ENCODE measurements at places on chromosomes 1 and 21.
A peak's percentile ranks its signal among the peaks of the same experiment; 100 is the strongest.

GRCh38 chr1:223315665-223316064 is 48.3 kb downstream of the SUSD4 start:
- DNase-seq: no peak

- DNase-seq: no peak
These were observed 1.5 kb upstream of the C2CD4D start for GRCh38 chr1:151841141-151841540.

GRCh38 chr1:22639286-22639685 is 2.9 kb downstream of the C1QA start:
- peak; percentile 39 for DNase-seq

DNA sequence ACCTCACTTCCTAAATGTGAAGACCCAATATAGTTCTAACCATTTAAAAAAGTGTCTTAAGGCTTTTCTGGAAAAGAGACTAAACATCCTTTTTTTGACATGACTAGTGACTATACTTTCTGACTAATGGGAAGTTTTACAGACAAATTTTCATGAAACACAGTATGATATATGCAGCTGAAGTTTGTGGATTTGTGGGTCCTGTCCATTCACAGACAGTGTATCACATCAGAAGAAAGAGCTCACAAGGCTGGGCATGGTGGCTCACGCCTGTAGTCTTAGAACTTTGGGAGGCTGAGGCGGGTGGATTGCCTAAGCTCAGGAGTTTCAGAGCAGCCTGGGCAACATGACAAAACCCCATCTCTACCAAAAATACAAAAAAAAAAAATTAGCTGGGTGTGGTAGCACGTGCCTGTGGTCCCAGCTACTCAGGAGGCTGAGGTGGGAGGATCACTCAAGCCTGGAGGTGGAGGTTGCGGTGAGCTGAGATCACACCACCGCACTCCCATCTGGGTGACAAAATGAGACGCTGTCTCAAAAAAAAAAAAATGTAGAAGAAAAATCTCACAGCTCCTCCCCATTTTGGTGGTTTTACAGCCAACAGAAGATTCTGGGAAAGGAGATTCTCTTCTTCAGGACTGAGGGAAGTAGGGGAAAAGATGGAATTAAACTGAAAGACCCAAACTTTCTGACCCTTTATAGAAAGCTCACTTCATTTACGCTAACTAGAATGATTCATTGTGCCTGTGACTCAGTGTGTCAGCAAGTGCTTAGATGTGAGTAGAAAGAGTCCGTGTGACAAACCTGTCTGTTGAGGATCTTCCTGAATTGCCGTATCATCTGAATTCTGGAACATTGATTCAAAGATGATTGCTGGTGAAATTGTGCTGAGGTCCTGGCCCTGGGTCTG is 15.2 kb upstream of the YRDC start:
- DNase-seq: peak; percentile 70

DNA sequence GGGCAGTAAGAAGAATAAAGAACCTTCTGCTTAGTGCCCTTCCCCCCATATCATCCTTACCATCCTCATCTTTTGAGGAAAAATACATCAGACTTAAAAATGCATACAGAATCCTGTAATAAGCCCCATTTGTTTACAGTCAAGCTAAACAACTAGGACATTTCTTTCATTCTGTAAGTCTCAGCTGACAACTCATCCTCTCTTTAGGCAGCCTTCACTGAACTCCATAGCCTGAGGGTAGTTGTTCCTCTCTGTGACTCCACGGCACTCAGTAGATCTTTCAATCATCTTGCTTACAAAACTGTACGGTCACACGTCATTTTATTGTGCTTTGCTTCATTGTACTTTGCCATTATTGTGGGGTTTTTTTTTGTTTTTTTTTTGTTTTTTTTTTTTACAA is 82.5 kb downstream of the NRIP1 start:
- DNase-seq: no peak

DNA sequence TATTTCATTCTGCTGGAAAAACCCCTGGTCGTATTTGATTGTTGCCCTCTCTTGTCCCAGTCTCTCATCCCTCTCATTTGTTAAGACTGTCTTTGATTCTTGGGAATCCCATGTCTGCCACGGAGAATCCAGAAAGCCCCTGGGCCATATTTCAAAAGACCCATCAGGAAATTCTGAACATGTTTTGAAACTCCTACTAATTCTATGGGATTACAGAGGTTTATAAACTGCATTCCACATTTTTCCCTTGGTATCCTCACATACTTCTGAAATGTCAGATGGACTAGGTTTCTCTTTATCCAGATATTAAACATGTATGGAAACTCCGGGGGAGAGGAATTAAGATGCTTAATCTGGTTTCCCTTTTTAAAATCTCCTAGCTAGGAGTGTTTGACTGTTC is 80.0 kb downstream of the HUNK start:
- no peak for DNase-seq

DNA sequence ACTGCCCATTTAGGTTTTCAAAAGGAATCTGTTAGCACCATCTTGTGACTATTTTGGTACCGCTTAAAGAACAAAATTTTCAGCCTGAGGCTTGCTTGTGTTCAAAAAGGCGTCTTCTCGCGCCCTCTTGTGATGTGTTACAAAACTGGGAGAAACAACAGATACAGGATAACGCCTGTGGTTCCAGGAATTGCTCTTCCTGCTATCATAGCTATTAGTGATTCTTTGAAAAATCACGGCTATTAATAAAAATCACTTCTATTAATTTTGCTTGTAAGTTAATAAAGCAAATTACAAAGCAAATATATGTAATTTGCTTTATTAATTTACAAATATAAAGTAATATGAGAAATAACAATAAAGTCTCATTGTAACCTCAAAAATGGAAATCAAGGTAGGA is 82.2 kb upstream of the ABCD3 start:
- DNase-seq: peak; percentile 87

DNA sequence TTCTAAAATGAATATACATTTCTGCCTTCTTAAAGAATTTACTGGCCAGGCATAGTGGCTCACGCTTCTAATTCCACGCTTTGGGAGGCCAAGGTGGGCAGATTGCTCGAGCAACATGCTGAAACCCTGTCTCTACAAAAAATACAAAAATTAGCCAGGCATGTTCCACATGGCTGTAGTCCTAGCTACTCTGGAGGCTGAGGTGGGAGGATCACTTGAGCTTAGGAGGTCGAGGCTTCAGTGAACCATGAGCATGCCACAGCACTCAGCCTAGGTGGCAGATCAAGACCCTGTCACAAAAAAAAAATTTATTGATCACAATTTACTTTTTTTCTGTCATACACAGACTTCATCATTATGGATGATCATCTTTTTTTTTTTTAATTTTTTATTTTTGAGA is 11.5 kb downstream of the CDC14A start:
- DNase-seq: no peak

- DNase-seq: peak; percentile 56
These were observed 12.6 kb downstream of the PYCR2 start for GRCh38 chr1:225911191-225912130.

GRCh38 chr1:16184557-16185303 is 27.7 kb downstream of the ARHGEF19 start:
- DNase-seq: no peak

DNA sequence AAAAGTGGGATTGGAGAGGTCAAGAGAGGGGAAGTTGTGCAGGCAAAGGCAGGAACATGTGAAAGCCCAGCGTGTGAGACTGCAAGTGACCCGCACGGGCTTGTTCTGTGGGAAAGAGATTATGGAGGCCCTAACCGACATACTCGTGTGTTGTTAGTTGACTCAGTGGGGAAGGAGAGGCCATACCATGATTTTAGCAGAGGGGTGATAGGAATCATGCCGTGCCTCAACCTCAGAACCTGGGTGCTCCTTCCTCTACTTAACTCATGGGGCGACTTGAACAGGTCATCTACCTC is 19.3 kb downstream of the PGLYRP3 start:
- no peak for DNase-seq

- DNase-seq: peak; percentile 63
These were observed 62.5 kb downstream of the ASH1L start for GRCh38 chr1:155499953-155500639.

- no peak for DNase-seq
These were observed 11.9 kb upstream of the PLXNA2 start for GRCh38 chr1:208256091-208256490.

- no peak for DNase-seq
These were observed 102.3 kb upstream of the FGGY start for GRCh38 chr1:59194621-59195020.

GRCh38 chr1:186605762-186606350 is 74.4 kb downstream of the PTGS2 start:
- peak; percentile 81 for DNase-seq

DNA sequence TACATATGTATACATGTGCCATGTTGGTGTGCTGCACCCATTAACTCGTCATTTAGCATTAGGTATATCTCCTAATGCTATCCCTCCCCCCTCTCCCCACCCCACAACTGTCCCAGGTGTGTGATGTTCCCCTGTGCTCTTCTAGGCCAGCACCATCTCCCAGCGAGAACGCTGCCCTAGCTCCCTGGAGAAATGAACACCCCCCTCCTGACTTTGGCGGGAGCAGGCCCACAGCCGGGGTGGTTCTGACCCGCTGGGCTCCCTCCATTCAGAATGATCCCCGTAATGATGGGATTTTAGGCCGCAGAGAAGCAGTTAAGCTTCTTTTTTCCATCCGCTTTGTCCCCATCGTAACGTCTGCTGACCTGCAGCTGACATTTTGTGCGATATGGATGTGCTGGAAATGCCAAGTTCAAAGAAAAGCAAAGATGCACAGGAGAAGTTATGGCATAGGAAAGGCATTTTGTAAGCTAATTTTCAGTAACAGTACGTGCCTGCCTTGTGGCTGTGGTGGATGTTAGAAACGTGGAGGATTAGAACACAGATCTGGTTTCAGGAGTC is 39.3 kb downstream of the ELK4 start:
- DNase-seq: no peak

- DNase-seq: no peak
These were observed 152.8 kb downstream of the ZSCAN20 start for GRCh38 chr1:33624991-33625870.

DNA sequence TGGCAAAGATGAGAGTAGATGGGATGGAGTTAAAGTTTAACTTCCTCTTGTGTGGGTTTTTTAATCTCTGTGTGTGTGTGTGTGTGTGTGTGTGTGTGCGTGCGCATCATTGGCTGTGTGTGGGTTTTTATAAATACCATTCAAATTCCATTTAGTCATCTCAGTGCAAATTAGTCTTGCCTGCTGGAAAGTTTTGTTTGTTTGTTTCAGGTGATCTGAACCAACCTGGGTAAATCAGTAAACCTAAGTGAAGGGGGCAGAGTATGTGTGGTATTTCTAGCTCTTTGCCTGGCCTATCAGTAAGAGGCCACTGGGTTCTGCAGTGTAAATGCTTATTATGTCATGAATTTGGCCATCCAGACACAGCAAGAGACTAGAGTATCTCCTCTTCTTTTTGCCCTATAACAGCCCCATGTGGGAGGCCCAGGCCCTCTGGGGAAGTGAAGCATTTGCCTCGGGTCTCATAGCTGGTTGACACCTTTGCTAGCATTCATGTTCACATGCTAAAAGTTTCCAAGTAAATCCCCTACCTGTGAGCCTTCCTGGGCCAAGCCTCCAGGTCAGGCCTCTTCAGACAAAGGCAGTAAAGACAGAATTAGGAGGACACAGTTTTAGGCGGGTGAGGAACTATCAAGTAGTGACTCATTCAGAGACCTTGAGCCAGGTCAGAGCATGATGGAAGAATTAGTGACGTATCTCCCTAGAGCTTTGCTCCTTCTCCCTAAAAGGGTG is 14.7 kb downstream of the INTS3 start:
- peak; percentile 70 for DNase-seq

DNA sequence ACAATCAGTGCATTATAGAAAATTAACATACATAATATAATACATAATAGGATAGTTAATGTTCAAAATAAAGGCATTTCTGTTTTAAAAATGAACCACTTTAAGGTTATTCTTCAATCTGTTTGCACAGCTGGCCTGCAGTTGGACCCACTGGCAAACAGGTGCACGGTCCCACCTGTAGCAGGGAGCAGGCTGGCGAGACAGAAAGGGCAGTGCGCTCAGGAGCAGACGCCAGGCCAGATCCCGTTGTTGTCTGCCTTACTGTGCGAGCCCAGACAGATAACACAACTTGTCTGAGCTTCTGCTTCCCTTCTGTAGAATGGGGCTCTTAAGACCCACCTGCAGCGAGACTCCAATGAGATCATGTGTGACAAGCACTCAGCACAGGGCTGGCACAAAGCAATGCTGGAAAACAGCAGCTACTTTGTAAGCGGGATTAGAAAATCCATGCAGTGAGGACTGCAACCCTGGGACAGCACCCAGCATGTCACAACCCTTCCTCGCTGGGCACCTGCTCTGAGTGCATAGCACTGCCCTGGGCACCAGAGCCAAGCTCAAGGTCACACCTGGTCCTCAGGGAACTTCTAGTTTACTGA is 33.5 kb downstream of the VPS26C start:
- DNase-seq: no peak

DNA sequence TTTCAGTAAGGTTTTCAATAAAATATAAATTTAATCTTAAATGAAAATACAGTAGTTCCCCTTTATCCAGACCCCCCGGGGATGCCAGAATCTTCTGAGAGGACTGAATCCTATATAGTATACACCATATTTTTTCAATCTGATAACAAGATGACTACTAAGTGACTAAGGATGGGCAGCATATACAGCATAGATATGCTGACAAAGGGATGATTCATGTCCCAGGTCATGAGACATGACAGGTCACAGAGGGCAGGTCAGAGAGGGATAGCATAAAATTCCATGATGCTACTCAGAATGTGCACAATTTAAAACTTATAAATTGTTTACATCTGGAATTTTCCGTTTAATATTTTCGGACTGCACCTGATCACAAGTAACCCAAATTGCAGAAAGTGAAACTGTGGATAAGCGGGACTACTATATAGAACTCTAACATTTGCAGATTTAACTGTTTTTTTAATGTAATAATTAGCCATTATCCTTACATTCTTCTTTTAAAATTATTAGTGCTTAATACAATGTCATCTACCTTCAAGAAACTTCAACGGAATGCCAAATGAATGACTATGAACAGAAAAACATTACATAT is 48.8 kb downstream of the LRRC40 start:
- peak; percentile 55 for DNase-seq

GRCh38 chr1:194103101-194103500 is 916.7 kb upstream of the B3GALT2 start:
- DNase-seq: no peak

DNA sequence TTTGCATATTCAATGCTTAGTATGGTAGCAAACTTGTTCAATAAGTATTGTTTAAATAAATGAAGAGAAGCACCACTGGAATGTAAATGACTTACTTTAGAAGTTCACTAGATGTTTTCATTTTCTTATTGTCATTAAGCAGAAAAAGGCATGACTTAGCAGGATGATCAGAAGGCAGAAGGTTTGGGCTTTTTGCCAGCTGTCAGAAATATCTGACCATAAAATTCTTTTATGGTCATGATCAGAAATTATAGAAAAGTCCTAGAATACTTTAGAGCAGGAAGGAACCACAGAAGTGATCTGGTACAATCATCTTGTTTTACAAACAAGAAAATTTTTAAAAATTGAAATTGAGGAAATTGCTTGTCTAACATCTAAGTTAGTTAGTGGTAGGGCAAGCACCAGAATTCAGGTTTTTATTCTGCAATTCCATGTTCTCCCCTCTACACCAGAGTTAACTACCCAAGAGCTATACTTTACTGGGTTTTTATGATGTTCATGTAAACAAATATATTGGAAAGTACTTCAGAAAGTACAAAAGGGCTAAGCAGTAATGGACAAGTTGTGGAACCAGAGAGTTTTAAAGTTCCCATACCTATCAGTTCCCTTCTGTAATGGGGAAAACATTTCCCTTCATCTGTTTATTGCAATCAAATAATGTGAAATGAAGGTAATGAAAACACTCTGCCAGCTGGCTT is 10.1 kb downstream of the FMO5 start:
- no peak for DNase-seq

- DNase-seq: no peak
These were observed 107.6 kb downstream of the CCDC185 start for GRCh38 chr1:223500560-223501425.

All from suppressor macrophage treated with lipopolysaccharide for 1 hour (primary cell).